ENCODE measurements at places on chromosomes 3 and 15.

DNA sequence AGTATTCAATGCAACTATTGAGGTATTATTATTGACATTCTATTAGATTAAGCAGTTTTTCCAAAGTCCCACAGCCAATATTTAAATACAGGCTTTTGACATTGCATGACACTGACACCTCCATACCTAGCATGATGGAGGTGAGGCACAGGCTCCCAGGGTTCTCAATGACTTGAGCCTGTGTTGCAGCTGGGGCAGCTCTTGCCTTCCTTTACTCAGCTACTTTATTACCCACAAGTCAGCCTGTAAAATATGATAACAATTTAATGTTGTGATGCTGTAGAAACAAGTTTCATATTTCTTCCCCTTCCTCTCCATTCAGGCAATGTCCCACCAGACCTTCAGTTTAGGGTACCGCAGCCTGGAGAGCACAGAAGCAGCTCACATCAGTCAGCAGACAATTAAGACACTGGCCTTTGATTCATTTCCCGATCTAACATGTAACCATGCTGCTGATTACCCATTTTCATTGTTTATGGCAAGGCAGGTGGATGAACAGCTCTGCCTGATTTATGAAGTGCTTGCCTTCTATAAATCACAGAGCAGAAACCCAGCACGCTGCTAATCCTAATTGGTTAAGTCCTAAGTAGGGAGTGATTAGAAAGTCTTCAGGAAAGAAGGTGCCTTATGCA, 826.1 kb downstream of the AGBL1 start:
- DNase-seq, result no peak

- DNase-seq, result no peak
Observed at GRCh38 chr3:123638936-123639689, 54.3 kb upstream of the HACD2 start.

DNA sequence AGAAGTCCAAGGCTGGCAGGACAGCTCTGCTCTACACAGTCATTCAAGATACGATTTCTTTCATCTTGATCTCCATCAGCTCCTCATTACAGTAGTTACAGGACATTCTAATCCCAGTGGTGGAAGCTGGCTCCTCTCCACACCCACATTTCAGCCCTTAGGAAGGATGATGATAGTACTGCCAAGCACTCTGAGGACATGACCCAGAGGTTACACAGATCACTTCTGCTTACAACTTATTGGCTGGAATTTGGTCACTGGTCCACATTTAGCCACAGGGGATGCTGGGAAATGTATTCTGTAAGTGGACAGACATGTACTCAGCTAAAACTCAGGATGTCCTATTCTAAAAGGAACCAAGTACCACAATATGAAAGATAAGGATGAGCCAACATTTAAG, 77.1 kb downstream of the IQCH start:
- no peak for DNase-seq

GRCh38 chr15:82301296-82302016, 38.8 kb downstream of the SAXO2 start:
- no peak for DNase-seq

GRCh38 chr15:78768096-78768495, 43.2 kb downstream of the ADAMTS7 start:
- DNase-seq, result no peak

DNA sequence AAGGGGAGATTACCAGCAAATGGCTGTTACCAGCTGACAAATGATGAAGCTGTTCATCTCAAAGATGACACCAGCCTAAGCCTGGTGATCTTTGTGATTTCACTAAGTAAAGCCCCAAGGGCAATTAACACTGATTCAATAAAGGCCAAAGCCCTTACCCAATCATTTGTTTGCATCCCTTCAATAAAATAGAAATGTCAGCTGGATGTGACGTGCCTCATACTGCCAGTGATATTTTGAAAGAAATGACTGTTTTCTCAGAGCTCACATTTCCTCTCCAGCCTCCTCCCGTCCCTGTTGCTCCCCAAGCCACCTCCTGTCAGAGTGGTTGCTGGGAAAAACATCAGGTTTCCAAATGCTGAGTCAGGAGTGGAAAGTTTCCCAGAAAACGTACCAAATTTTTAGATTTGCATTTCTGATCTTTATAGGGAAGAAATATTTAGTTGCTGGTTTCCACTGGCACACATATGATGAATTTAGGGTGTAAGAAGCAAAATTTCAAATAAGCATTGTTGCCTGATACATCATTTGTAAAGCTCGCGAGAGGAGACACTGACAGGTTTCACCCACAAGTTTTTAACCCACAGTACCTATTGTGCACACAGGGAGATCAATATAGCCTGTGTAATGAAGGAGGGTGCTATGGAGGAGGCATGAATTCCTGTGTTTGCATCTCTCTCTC, 21.0 kb downstream of the C2CD4A start:
- DNase-seq, result no peak

DNA sequence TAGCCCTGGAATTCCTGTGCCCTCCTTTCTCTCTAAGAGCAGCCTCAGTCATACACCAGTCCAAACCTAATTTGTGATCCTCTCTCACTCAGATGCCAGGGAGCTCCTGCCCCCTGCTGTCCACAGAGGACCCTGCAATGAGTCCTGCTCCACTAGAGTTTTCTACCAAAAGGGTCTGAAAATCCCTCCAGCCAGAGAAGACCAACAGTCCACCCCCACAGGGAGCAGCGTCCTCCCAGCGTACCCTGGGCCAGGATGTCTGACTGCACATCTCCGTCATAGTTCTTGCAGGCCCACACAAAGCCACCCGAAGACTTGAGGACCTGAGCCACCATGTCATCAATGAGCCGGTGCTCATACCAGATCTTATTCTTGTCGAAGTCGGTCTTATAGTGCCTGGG, 15.4 kb downstream of the IDH2 start:
- no peak for DNase-seq

- no peak for DNase-seq
Observed at GRCh38 chr15:86278586-86278985, 198.9 kb downstream of the AGBL1 start.

- DNase-seq, result no peak
Observed at GRCh38 chr3:70358978-70359580, 46.6 kb upstream of the MDFIC2 start.

DNA sequence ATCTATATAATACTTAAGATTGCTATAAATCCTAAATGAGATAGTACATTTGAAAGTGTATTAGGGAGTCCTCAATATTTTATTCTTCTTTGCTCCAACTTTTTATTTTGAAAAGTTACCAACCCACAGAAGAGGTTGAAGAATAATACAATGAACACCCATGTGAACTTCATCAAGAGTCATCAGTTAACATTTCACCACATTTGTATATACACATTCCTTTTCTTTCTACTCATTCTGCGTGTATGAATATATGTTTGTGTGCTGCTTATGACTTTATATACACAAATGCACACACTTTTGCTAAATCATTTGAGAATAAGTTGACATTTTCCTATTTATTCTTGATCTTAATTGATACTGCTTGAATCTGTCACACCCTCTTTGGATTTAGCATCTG, 193.3 kb upstream of the CGNL1 start:
- no peak for DNase-seq

DNA sequence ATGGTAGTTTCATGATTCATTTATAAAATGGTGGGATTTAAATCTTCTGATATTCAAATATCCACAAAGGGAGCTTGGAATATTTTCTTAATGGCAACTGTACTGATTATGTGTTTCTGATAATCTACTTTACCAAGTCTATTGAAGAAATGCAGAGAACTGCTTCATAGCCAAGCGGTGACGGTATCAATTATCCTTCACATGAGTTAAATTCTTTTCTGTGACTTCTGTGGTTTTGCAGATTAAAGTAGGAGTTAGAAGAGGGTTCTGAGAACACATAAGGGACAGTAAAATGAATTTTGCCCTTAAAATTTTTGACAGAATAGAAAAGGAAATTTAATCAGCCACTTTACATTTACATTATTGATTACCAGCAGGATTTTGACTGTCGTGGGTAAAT, 563.2 kb downstream of the GBE1 start:
- no peak for DNase-seq

GRCh38 chr3:47577583-47578118, 1.0 kb downstream of the CSPG5 start:
- DNase-seq, result no peak

DNA sequence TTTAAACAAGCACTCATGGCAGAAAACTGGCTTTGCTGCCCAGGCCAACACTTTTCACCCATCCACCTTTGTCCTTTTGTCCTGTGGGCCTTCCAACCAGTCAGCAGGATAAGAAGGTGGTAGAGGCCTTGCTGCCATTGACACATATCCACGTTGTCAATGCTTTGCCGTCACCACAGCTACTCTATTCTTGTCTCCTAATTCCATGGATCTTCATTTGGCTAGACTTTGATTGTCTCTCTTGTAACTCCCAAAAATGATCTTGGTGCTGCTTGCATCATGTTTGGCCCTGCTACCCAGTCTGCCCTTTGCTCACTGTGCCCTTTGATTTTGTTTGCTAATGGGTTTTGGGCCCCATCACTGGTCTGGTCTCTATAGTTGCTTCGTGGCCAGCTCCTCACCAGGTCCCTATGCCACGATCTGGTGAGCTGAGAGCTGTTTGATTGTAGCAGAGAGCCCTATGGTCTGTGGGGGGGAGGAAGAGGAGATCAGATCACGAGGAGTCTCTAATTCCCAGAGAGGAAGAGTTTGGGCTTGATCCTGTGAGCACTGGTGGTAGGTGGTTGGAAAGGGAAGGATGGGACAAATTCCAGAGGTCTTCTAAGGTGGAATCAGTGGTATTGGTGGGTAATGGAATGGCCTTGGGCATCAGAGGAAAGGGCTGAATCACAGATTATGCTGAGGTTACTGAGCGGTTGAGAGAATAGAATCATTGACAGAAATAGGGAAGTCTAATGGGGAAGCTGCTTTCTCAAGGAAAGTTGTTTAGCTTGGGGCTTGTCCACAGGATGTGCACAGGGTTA, 40.3 kb downstream of the ABHD2 start:
- DNase-seq, result no peak

GRCh38 chr3:58209933-58210332, 839 bp downstream of the DNASE1L3 start:
- DNase-seq, result no peak

- DNase-seq, result no peak
Observed at GRCh38 chr3:23761440-23761896, 44.3 kb upstream of the UBE2E1 start.

GRCh38 chr3:124298951-124299350, 307.0 kb upstream of the ROPN1 start:
- no peak for DNase-seq

DNA sequence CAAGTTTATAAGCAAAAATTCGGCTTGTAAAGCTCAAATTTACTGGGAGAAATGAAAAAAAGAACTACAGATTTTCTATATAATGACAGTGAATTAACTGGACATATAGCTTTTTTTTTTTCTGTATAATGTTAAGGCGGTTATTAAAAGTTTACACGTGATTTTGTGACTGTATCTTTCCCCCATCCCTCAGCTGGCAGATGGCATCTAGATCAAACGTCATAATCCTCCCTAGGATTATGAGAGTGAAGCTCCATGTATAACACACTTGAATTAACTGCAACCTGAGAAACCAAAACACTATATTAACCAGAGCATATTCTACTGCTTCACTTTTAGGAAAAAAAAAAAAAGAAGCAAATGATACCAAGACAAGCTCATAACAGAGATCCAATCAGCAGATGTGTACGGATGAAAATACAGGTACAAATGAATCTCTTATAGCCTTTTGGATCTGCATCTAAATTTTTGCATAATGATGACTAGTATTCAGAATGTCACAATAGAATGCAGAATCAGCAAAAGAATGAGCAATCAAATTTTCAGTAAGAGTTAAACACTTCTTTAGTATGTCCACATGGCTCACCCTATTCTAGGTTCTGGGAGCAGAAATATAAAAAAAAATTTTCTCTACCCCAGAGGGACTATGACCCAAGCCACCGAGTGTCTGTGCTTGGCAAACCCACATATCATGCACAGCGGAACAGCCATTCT, 12.4 kb downstream of the MOBP start:
- no peak for DNase-seq
